SJSA1 (cell line): ENCODE measurements at places on chromosomes 3 and 15. TPM values are rescaled to one million over a fixed set of nuclear protein-coding genes. Genes with fewer than 3 reads are reported as not detected.

- DNase-seq = no peak
These were observed 136.3 kb downstream of the THSD4 start for GRCh38 chr15:71251584-71252043.

DNA sequence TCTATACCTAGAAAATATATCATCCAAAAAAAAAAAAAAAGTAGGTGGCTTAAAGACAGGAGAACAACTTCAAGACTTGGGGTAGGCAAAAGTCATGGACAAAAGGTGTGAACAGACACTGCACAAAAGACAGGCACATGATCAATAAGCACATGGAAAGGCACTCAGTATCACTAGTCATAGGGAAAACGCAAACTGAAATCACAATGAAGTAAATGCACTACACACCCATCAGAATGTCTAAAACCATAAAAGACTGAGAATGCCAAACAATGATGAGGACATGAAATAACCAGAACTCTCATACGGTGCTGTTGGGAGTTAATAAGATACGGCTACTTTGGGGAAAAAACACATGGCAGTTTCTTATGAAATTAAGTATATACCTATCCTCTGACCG lies 40.0 kb downstream of the CHSY1 start:
- no peak for DNase-seq

The TRIM42 gene
- total RNA-seq = not detected in 2 replicates

- no peak for DNase-seq
These were observed 30.2 kb downstream of the ZXDC start for GRCh38 chr3:126445506-126445905.
